SW 1271 (cell line): ENCODE measurements at places on chromosomes 7 and 10.
A peak's percentile ranks its signal among the peaks of the same experiment; 100 is the strongest.

DNA sequence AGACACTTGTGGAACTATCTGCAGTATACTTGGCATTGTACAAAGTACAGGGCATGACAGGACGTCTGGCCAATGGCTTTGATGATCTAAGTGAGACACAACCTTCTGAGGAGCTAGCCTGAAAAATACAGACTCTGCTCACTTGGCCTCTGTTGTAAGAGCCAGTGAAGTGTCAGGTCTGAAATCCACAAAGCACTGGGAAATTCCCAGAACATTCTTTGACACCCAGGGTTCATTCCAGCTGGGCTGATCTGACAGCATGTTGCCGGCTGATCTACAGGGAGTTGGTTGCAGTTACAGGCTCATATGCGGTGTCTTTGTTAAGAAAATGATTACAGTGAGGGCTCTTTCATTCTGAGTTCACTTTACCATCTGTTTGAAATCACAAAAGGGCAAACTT is 354.6 kb downstream of the PHF14 start:
- DNase-seq = no peak

DNA sequence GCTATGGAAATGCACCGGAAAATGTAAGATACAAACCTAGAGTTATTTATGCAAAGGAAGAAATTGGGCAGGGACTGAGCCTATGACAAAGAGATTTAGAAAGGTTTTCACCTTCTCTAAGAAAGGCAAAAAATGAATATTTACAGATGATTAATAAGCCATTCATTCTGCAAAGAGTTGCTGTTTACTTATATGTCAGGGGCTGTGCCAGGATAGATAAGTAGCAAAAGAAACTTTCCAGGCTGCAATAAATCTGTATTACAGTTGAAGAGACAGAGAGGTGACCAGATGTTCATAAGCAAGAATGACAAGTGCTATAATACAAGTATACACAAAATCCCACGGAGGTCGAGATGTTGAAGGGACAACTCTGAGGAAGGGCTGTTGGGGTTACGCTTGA is 299.6 kb downstream of the CALN1 start:
- DNase-seq = no peak

DNA sequence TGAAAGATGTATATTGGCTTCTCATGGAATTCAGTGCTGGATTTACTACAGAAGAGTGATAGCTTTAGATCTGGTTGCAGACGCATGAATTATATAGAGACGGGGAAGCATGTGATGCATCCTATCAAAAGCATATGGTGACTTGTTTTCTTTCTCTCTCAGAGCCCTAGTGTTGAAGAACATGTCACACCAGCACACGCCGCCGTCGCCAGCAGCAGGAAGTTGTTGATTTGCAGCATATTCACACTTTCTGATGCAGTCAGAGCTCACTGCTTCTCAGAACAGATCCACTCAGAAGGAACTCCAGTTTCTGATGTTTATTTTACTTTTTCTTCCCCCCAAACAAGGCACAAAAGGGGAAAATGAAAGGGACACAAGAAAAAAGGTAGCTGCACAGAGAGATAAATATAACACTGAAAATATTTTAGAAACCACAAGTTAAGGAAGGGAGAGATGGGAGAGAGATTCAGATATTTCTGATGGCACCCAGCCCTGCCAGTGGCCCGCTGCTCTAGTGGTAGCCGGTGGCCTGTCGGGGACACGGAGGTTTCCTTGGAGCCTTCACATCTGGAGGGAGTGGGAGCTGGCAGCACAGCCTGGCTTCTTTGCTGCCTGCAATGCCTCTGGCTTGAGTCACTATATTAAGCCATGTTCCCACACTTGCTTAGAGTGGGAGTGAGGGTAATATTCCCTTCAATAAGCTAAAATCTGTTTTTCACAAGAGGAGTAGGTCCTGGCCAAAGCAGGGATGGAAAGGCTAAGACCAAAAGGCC is 123.2 kb downstream of the NRP1 start:
- DNase-seq = no peak

GRCh38 chr7:83586281-83586680 is 62.7 kb downstream of the SEMA3E start:
- no peak for DNase-seq

DNA sequence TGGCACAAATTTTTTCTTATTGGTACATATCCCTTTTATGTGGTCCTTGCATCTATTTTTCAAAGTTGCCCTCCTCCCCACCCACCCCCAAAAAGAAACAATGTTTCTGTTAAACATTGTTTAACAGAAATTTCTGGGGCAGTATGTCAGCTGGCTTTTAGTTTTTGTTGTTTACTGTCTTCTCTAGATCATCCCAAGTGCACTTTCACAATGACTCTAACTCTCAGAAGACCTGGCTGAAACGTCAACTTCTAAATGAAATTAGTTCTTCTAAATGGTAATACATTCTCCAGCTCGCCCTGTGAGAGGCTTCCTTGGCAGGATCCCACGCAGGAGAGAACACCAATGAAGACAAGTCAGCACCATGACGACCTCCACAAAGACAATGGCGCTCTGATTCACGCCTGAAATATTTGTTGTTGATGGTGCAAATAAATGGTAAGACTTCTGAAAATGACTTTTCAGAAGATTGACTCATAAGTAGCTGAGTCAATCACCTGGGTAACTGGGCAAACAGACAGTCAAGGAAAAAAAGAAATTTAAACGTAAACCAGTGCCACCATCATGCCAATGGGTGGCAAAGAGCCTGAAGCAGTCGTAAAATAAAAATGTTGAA is 293.7 kb downstream of the FZD1 start:
- peak; percentile 27 for DNase-seq

- DNase-seq = no peak
Measured at GRCh38 chr10:122662231-122662630, 37.4 kb downstream of the C10orf120 start.

DNA sequence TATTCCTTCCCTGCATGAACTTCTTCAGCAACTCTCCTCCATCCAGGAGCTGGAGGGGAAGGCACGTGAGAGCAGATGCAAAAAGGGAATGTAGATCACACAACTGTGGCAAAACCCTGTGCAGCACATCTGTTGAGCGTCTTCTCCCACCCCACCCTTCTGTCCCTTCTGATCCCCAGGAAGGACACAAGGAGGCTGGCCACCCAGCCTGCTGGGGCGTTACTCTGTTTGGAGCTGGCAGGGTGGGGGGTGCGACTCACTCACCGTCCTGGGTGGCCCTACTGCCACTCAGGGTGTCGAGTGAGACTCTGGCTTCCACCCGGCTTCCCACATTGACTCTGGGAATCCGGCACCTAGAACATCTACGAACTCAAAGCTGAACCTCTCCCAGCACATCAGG is 10.2 kb upstream of the MMP21 start:
- no peak for DNase-seq

GRCh38 chr10:106942035-106942662 is 222.4 kb downstream of the SORCS1 start:
- no peak for DNase-seq

DNA sequence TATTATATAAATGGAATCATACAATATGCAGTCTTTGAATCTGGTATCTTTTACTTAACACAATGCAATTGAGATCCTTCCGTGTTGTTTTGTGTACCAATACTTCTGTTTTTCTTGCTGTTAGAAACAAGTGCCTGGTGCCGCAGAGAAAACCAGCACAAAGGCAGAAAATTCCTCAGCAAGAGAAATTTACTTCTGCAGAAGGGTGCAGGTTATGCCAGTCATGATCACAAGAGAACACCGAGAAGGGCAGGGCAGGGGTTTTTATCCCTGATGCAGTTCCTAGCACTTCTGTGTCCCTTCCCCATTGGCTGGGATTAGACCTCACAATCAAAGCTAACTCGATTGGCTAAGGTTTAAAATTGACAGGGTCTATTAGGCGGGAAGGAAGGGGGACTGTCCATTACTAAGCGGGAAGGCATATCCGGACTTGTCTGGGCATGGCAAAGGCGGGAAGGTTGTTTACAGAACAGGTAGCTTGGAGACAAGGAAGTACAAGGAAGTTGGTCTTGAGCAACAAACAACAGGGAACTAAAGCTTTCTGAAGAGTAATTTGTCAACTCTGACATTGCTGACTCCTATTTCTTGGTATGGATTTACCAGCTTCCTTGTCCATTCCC is 2.4 kb upstream of the ZNF33B start:
- no peak for DNase-seq

- DNase-seq = no peak
Measured at GRCh38 chr10:113445736-113446135, 107.1 kb upstream of the HABP2 start.

- DNase-seq = no peak
Measured at GRCh38 chr7:123872908-123873307, 27.9 kb downstream of the HYAL4 start.

- no peak for DNase-seq
Measured at GRCh38 chr7:44121761-44122420, 1.5 kb downstream of the POLD2 start.

GRCh38 chr10:119715628-119716505 is 10.0 kb upstream of the INPP5F start:
- DNase-seq = no peak
